ENCODE measurements at places on chromosomes 4 and X.
A peak's percentile ranks its signal among the peaks of the same experiment; 100 is the strongest.

GRCh38 chr4:120111745-120112144 lies 45.1 kb upstream of the MAD2L1 start:
- no peak for DNase-seq

GRCh38 chr4:151256134-151256533 lies 20.8 kb upstream of the PRSS48 start:
- no peak for DNase-seq

GRCh38 chr4:153062652-153063168 lies 126.6 kb downstream of the FHDC1 start:
- no peak for DNase-seq

DNA sequence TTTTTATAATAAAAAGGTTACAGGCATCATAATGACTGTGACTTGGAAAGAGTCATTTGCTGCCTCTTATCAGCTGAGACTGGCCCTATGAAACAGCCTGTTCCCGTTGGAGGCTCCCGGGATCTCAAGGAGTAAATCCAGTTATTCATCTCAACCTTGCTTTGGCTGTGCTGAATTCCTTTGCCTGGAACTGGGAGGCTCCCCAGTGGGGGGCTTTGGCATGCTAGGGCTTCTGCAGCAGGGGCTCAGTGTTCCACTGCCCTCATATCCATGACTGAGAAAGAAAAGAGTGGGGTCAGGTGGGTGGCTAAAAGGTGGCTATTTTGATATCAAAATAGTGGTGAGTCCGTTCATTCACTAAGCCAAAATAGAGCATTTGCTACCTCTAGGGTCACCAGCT lies 71.2 kb downstream of the TRPC5 start:
- DNase-seq: no peak

GRCh38 chr4:103018391-103019307 lies 856 bp downstream of the SLC9B1 start:
- DNase-seq: peak; percentile 1

DNA sequence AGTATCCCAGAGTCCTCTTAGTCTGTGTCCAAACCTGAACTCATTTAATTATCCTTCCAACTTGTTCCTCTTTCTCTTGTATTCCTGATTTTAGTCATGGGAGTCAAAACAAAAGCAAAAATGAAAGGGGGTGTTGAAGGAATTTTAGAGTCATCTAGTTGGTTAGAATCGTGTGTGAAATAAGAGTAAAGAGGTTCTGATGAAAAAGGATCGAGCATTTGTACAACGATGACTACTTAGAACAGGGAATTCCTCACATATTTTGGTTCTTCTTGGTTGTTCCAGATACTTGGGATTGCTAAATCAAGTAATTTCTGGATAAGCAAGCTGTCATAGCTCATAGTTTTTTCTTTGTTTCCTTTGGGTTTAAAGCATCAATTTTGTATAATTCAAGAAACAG lies 194.4 kb downstream of the BCOR start:
- DNase-seq: peak; percentile 64

DNA sequence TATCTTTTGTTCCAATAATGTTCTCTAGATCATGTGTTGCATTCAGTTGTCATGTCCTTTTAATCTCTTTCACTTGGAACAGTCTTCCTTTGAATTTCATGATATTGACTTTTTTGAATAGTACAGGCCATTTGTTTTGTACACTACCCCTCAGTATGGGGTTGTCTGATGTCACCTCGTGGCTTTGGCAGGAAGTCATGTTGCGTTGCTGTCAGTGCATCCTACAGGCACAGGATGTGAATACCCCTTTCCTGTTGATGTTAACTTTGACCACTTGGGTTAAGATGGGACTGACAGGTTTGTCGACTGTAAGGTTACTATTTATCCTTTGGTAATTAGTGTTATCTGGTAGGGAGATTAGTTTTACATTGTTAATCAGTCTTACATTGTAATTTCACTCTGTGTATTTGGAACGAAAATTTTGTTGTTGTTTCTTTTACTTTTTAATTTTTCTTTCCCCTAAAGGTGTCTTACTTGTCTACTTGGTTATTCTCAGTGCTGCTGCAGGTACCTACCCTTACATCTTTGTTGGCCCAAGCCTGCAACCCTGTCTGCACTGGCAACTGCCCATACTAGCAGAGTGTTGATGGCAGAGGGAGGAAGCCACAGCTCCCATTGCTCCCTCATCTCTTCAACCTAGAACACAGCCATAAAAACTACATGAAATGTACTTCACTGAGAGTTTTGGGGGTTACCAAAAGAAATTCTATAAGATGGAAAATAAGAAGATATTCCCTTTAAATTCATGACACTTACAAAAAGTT lies 14.7 kb upstream of the ATP8A1 start:
- no peak for DNase-seq

DNA sequence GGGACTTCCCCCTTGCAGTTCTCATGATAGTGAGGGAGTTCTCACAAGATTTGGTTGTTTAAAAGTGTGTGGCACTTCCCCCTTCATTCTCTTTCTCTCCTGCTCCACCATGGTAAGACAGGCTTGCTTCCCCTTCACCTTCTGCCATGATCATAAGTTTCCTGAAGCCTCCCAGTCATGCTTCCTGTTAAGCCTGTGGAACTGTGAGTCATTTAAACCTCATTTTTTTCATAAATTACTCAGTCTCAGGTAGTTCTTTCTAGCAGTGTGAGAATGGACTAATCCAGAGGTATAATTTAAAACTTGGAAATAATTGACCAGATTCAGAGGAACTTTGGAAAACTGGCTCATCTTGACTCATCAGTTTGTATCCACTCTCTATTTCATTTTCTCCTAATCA lies 129.0 kb downstream of the TMEM47 start:
- no peak for DNase-seq

- no peak for DNase-seq
Measured at GRCh38 chr4:164428561-164428960, 325.4 kb upstream of the SMIM31 start.

- DNase-seq: no peak
Measured at GRCh38 chr4:173264245-173264644, 69.9 kb downstream of the HMGB2 start.

GRCh38 chrX:107715331-107716117 lies 60.1 kb downstream of the TSC22D3 start:
- DNase-seq: peak; percentile 16

DNA sequence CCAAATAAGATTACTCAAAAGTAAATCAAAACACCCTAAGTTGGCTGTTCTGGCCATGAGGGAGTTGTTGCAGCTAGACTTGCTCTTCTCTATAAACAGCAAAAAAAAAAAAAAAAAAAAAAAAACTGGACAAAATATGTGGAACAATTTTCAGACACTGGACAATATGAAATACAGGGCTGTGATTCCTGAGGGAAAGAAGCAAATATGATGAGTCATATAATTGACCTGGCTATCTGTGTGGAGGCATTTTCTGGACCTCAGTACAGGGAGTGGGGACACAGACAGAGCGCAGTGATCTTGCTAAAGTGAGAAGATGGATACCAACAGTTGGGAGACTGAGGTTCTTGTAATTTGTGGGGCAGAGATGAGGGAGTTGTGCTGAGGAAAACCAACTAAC lies 192.0 kb upstream of the HAND2 start:
- DNase-seq: no peak

- DNase-seq: no peak
Measured at GRCh38 chr4:158163941-158164767, 8.7 kb downstream of the GASK1B start.

GRCh38 chr4:171629737-171630136 lies 183.5 kb upstream of the GALNTL6 start:
- DNase-seq: no peak

- no peak for DNase-seq
Measured at GRCh38 chrX:121456315-121456714, 408.9 kb downstream of the GLUD2 start.

- DNase-seq: no peak
Measured at GRCh38 chrX:41538707-41539106, 91.6 kb downstream of the NYX start.

DNA sequence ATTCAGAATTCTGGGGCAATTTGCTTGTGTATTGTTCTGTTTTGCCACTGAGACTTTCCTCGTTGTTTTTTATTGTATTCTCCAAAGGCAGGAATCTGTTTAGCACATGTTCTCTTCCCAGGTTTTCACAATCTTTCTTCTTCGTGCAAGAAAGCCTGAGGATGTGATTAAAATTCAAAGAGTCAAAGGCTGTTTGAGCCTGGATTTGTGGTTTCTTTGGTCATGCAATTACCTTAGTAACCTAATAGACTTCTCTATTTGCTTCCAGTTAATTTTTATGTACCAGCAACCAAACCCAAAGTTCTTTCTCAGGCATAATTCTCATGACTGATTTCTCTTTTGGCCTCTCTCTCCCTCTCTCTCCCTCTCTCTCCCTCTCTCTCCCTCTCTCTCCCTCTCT lies 1420.1 kb upstream of the TENM3 start:
- no peak for DNase-seq

- peak; percentile 81 for DNase-seq
Measured at GRCh38 chr4:71293705-71294104, 45.1 kb upstream of the SLC4A4 start.

GRCh38 chr4:836750-837301 lies 10.9 kb upstream of the CPLX1 start:
- no peak for DNase-seq

DNA sequence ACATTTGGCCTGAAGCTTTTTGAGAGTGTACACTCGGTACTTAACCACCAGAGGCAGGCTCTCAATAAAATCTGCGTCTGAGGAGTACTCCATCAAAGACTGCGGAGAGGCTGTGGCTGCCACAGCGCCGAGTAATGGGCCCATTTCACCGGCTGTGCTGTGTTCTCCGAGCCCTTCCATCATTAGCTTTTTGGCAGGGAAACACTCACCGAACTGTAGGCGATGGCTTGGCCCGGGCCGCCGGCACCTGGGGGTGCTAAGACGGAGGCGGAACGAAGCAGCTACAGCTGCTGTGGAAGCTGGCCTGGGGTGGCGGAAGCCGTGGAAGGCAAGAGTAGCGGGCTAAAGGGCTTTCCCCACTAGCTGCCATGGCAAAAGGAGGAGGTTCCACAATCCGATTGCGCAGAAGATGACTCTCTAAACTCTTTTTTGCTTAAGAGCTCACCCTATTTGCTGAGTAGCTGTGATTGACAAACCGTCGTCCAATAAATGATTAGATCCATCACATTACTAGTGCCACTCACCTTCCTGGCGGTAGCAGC lies 48.5 kb upstream of the PABPC1L2A start:
- no peak for DNase-seq

DNA sequence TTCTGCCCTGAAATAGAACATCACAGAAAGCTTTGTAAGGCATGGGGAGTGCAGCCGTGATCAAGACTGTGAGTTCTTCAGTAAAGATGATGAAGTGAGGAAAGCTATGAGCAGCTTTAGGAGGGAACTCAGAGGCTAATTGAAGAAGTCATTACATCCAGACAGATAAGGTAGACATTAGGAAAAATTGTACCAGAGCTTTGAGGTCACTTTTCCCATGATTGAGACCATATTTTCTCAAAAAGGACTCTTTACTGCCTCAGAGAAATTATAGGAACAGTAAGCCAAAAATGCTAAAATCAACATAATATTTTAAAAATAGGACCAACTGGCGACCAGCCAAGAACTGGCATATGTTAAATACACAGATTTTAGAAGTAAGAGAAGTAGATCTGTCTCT lies 11.2 kb downstream of the CHST7 start:
- DNase-seq: no peak

- DNase-seq: peak; percentile 51
Measured at GRCh38 chr4:52853351-52853750, 8.8 kb upstream of the RASL11B start.

GRCh38 chr4:151850791-151851213 lies 90.0 kb upstream of the GATB start:
- DNase-seq: peak; percentile 2

- no peak for DNase-seq
Measured at GRCh38 chr4:122803788-122804208, 22.8 kb upstream of the FGF2 start.

GRCh38 chrX:74923942-74924448 lies 1.3 kb downstream of the NEXMIF start:
- no peak for DNase-seq

Data from EL (cell line).